ENCODE measurements at places on chromosomes 13 and 19.

GRCh38 chr13:98783856-98784478 lies 31.5 kb upstream of the SLC15A1 start:
- no peak for ATAC-seq

DNA sequence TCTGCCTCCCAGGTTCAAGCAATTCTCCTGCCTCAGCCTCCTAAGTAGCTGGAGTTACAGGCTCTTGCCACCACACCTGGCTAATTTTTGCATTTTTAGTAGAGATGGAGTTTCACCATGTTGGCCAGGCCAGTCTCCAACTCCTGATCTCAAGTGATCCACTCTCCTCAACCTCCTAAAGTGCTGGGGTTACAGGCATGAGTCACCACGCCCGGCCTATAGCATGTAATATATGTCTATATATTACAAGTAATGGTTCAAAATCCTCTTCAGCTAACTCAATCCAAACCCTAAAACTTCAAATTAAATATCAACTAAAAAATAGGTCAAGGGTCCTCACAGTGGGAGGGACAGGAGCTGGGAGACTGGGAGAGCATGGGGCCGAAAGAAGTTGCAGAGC lies 28.0 kb downstream of the FPR3 start:
- no peak for ATAC-seq

- ATAC-seq: no peak
Measured at GRCh38 chr19:19106056-19106551, 32.2 kb downstream of the TMEM161A start.

- ATAC-seq: no peak
Measured at GRCh38 chr13:50611117-50611781, 232.2 kb downstream of the DLEU7 start.

GRCh38 chr13:96490496-96490989 lies 400.6 kb downstream of the HS6ST3 start:
- no peak for ATAC-seq

GRCh38 chr13:112576191-112576590 lies 11.8 kb downstream of the TUBGCP3 start:
- no peak for ATAC-seq

GRCh38 chr19:708154-709143 lies at the start of gene PALM:
TSS of gene PALM (plus strand) at chr19:708935. CDS start at chr19:709147, 212 bp downstream.
- peak; percentile 42 for ATAC-seq

DNA sequence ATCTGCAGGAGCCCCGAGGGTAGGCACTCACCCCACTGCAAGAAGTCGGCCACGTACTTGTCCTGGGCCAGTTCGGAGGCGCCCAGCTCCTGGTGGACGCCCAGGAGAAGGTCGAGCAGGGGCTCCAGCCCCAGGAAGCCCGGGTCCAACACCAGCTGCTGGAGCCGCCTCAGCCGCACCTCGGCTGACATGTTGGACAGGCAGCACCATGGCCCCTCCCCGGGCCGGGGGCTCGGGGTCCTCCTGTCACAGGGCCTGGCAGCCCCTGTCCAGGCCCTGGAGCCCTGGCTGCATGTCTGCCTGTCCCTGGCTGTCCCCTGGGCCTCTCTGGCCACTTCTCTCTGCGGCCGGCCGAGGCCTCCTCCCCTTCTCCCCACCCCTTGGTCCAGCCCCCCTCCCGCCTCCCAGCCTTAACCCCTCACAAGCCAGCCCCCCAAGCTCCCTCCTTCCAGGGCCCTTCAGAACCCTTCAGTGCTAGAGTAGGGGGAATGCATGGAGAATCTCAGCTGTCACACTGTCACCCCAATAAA lies at the start of gene DMPK:
TSS of gene DMPK (minus strand) at position 329 of the 530 bp plus-strand sequence. CDS start at position 191, 138 bp downstream.
- peak; percentile 46 for ATAC-seq

- no peak for ATAC-seq
Measured at GRCh38 chr13:50951366-50951765, 41.8 kb downstream of the RNASEH2B start.

GRCh38 chr13:76703621-76704288 lies 182.4 kb downstream of the KCTD12 start:
- no peak for ATAC-seq

DNA sequence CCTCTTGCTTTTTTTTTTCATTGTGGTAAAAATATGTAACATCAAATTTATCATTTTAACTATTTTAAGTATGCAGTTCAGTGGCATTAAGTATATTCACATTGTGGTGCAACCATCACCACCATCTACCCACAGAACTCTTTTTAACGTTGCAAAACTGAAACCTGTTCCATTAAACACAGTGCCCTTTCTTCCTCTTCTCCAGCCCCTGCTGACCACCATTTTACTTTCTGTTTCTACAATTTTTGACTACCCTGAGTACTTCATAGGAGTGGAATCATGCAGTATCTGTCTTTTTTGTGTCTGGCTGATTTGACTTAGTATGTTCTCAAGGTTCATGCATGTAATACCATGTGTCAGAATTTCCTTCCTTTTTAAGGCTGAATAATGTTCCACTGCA lies 153.1 kb downstream of the FGF9 start:
- no peak for ATAC-seq

- ATAC-seq: no peak
Measured at GRCh38 chr13:101866889-101867581, 414.6 kb downstream of the ITGBL1 start.

- ATAC-seq: peak; percentile 92
Measured at GRCh38 chr19:5436106-5436947, 18.9 kb upstream of the ZNRF4 start.

DNA sequence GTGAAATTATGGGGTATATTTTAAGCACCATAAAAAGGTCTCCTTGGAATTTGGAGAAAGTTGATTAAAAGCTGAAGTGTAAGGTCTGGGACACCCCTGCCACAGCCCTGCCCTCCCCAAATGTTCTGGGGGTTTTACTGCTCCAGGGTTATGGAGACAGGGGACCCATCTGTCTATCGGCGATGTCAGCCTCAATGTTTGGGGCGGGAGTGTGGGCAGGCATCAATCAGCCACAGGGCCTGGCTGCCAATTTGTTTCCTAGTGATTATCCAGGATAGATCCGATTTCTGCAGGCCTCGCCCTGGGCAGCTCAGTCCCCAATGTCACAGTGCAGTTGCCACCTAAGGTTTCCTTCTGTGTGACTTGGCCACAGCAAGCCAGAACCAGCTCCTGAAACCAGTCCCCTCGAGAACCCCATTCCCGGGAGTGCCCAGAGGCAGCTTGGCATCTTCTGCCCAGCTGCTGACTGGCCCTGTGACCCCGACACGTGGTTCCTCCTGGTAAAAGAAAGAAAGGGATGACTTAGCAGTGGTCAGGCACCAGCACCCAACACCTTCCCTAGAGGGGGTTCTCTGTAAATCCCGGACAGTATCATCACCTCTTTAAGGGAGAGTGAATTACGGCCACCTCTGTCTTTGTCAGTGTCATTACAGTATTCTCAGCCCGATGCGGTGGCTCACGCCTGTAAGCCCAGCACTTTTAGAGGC lies 41.6 kb downstream of the MYO9B start:
- ATAC-seq: no peak

GRCh38 chr13:74000876-74001275 lies 133.3 kb downstream of the KLF12 start:
- no peak for ATAC-seq

- peak; percentile 87 for ATAC-seq
Measured at GRCh38 chr19:56333506-56333905, 18.9 kb upstream of the ZSCAN5A start.

DNA sequence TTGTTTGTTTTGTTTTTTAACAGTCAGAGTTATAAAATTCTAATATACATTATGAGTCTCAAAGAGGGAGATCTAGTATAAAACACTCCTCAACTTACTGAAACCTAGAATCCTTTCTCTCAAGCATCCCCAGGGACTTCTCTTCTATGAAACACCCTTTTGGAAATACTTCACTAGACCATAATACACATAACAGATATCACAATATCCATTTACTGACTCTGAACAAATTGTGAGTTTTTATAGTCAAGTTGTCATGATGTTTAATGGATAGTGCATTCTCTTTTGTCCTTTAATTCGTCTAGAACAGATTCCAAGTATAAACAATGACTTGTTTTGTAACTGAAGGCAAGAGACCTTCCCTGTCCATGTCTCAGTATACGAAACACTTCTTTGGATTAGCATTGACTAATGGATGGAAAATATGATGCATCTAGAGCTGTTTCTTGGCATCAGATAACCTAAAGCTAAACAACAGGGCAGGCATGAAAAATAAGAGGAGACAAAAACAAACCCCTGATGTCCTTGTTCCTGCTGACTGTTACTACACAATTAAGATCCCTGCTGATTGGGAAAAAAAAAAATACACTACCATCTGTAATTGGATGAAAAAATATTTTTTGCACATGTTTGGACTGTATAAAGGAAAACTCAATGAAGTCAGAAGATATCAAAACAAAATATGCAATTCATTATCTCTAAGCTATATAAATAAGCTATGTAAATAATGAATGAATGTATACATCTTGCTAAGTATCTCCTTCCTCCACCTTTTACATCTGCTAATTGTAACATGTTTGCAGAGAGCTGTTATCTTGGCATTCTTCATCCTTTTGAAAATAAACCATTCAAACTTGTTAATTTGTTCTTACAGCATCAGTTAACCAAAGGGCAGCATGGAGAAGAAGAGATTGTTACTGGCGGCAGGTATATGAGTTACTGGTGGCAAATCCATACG lies 214.2 kb downstream of the LACC1 start:
- ATAC-seq: no peak

DNA sequence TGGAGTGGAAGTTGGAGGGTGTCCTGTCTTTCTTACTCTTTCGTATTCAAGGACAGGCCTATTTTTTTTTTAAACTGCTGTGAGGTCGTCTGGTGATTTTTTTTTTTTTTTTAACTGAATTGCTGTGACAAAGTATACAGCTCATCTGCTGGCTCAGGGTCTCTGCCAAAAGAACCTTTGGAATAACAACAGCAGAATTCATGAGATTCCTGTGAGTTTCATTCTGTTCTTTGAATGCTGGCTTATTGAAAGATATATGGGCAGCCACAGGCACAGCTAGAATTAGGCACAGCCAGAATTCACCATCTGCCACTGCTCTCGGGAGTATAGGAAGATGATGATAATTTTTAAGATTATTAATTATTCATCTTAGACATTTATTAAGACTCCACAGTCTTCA lies 21.4 kb upstream of the FRY start:
- no peak for ATAC-seq

GRCh38 chr19:6712692-6713670 lies 7.5 kb downstream of the C3 start:
- no peak for ATAC-seq

- no peak for ATAC-seq
Measured at GRCh38 chr19:41657157-41657556, 30.3 kb upstream of the CEACAM4 start.

GRCh38 chr13:31587698-31588266 lies 151.5 kb upstream of the RXFP2 start:
- ATAC-seq: peak; percentile 94

All from SK-N-SH treated with all-trans-retinoic acid at 6 μM for 48 hours (cell line).